ENCODE measurements at places on chromosomes 11 and 22.
A peak's percentile ranks its signal among the peaks of the same experiment; 100 is the strongest.

- DNase-seq = no peak
Observed at GRCh38 chr11:93081694-93082093, 112.2 kb downstream of the MTNR1B start.

DNA sequence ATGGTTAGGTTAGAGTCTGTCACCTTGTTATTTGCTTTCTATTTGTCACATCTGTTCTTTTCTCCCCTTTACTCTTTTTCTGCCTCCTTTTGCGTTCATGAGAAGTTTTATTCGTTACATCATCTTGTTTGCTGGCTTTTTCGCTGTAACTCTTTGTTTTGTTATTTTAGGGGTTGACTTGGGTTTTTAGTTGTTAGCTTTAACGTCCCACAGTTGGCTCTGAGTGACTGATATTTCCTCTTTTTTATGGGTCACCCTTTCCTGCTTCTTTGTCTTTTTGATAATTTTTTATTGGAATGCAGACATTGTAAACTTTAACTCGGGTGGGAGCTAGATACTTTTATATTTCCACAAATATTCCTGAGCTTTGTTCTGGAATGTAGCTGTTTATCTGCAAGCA, 13.3 kb upstream of the TNNT3 start:
- DNase-seq = no peak

- no peak for DNase-seq
Observed at GRCh38 chr22:19761725-19762567, 1.4 kb downstream of the TBX1 start.

DNA sequence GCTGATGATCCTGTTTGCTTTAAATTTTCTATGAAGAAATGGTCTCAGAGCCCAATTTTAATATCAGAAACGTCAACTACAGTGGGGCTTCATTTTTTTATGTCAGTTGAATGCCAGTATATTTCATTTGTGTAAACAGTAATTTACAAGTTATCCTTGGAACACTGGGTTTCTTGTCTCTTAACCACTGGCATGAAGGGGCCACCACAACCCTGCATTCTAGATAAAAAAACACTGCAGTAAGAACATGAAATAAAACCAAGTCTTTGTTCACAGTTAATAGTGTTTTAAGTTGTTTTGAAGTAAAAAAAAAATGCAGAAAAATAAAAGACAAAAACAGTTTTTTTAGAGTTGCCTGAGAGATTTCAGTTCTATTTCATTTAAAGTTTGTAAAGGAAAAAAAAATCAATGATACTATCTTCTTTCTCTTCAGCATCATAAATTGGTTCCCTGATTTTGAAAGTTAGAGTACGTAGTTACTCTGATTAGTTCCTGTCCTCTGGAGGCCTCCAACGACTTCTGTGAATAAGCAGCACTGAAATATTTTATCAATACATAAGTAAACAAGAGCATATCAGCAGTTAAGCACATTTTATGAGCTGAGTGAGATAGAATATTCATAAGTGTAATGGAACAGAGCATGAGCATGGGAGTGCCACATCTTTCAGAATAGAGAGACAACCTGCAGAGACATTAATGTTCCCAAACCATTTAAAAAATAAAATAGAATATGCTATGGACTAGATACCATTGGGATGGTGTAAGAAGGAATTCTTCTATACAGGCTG, 7.8 kb upstream of the DDI1 start:
- DNase-seq = no peak

- DNase-seq = peak; percentile 5
Observed at GRCh38 chr11:130609121-130610035, 160.9 kb downstream of the ADAMTS15 start.

All from hematopoietic multipotent progenitor cell treated with erythropoietin and hydrocortisone succinate and interleukin-3 and kit ligand, for 4 days (in vitro differentiated cells).